NCI-H2171 treated with DMSO at 0.1 percent for 48 hours (cell line): ENCODE measurements at places on chromosomes 5 and 9.

- DNase-seq: no peak
These were observed 165.1 kb upstream of the SLC30A5 start for GRCh38 chr5:68928617-68929302.

DNA sequence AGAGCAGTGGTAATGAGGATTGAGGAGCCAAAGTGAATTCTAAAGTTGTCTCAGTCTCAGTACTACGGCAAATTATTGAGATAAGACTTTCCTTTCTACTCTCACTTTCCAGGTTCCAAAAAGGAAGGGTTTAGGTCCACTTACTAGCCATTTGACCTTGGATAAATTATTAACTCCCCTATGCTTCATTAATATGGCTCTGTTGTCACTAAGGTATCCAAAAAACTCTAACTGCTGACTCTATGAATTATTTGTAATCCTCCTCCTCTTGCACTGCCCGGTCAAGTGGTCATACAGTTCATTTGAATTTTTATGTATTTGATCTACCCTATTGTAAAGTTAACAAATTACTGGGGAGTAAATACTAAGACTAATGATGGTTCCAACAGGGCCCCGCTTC lies 17.7 kb upstream of the UGCG start:
- no peak for DNase-seq

- DNase-seq: no peak
These were observed 248.7 kb upstream of the RGMB start for GRCh38 chr5:98524773-98525172.

GRCh38 chr9:127786773-127787104 lies 905 bp downstream of the CDK9 start:
- no peak for DNase-seq

GRCh38 chr5:102843997-102844396 lies 88.9 kb downstream of the PAM start:
- no peak for DNase-seq

GRCh38 chr5:132877938-132878337 lies 4.5 kb downstream of the LEAP2 start:
- peak; percentile 34 for DNase-seq

DNA sequence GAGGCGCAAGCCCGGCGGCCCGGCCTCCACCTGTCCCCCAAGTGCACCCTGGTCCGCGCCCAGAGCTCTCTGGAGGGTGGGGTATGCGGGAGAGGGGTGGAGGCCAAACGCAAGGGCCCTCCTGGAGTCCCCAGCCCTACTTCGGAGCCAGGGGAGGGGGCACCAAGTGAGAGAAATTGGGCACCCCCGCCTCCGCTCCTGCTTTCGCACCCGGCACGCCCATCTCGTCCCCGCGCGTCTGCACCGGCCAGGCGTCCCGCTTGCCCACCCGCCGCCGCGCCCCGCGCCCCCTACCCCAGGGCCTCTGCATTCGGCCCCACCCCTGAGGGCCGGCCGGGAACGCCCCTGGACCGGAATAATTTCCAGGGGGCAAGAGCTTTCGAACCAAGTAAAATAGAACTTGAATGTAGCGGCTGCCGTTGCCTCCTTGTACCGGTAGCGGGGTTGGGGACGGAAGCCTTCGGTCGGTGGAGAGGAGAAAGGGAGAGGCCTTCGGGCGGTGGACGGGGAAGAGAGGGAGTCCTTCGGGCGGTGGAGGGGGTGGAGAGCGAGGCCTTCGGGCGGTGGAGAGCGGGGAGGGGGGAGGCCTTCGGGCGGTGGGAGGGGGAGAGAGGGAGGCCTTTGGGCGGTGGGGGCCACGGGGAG lies 694 bp upstream of the PHPT1 start:
- peak; percentile 76 for DNase-seq

- DNase-seq: no peak
These were observed 34.2 kb upstream of the HSD17B4 start for GRCh38 chr5:119417891-119418605.

- no peak for DNase-seq
These were observed 195.5 kb downstream of the FRMD3 start for GRCh38 chr9:83342731-83343130.

DNA sequence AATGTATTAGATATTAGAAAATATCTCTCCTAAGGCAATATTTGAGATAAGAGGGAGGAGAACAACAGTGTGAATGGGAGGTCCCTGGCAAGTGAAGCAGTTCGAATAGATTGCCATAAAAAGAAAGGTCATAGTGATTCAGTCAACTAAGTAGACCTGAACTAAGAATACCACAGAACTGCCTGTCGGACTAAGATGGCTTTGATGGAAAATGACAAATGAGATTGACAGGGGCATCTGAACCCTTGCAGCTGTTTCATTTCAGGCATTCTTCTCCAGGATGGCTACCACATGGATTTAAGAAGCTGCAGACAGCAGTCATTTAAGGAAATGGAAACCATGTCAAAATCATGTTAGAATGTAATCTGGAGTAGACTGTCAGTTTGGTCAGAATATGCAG lies 308.4 kb upstream of the MEF2C start:
- no peak for DNase-seq

- no peak for DNase-seq
These were observed 64.0 kb upstream of the ERBIN start for GRCh38 chr5:65862384-65862783.

- no peak for DNase-seq
These were observed 74.8 kb downstream of the ST8SIA4 start for GRCh38 chr5:100828071-100828897.

- no peak for DNase-seq
These were observed 9.8 kb upstream of the TRAF2 start for GRCh38 chr9:136876476-136876875.
